Stimulated activated CD4-positive, alpha-beta T cell treated with anti-CD3 and anti-CD28 coated beads, Interleukin-1b, Interleukin-23, amount 100 ng/mL, for 1 hour (primary cell): ENCODE measurements at places on chromosomes 12 and 14.

- DNase-seq: no peak
Observed at GRCh38 chr12:12510141-12510540, 52.5 kb downstream of the DUSP16 start.

GRCh38 chr12:51590347-51591015 is 552 bp upstream of the SCN8A start:
- peak; percentile 68 for DNase-seq

- no peak for DNase-seq
Observed at GRCh38 chr14:22767323-22767589, 768 bp downstream of the OXA1L start.

DNA sequence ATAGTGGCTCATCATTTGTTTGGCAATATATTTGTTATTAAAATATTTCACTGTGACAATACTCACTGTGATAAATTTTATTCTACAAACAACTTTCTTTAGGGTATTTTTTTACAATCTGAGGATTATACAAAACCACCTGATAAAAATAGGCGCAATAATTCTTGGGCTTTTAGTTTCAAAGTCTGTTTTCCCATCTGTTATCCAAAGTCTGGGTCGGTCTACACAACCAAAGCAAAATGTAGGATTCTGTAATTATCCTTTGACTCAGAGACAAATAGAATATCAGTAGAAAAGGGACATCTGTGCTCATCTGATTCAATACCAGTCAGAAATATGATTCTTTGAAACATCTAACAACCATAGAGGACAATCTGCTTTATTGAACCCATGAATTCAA is 271.8 kb upstream of the AMIGO2 start:
- DNase-seq: no peak

- DNase-seq: no peak
Observed at GRCh38 chr12:52900896-52901714, 3.8 kb downstream of the KRT8 start.

DNA sequence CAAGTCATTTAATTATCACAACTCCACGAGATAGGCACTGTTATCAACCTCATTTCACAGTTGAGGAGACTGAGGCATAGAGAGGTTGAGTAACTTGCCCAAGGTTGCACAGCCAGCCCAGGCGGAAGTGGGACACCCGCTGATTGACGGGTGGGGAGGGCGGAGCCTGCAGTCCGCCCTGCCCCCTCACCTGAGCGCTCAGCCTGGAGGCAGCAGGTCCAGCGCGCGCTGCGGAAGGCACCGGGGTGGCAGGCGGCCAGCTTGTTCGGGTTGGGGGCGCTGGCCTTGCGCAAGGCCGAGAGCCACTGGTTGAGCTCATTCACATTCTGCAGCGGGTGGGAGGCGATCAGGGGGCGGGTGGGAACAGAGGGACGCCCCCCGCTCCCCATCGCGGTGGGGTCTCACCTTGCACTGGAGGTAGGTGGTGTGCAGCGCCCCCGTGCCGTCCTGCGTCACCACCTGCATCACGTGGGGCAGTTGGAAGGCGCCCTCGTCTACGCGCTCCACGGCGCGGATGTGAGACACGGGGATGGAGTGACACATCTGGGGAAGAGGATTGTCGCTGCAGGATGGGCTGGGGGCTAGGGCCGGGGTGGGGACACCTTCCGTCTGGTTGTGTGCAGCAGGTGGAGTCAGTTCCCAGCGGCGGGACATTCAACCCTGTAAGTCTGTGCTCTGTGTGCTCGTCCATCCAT is 31.7 kb downstream of the RASAL1 start:
- DNase-seq: no peak

GRCh38 chr12:45075587-45076282 is 24.8 kb upstream of the DBX2 start:
- no peak for DNase-seq

DNA sequence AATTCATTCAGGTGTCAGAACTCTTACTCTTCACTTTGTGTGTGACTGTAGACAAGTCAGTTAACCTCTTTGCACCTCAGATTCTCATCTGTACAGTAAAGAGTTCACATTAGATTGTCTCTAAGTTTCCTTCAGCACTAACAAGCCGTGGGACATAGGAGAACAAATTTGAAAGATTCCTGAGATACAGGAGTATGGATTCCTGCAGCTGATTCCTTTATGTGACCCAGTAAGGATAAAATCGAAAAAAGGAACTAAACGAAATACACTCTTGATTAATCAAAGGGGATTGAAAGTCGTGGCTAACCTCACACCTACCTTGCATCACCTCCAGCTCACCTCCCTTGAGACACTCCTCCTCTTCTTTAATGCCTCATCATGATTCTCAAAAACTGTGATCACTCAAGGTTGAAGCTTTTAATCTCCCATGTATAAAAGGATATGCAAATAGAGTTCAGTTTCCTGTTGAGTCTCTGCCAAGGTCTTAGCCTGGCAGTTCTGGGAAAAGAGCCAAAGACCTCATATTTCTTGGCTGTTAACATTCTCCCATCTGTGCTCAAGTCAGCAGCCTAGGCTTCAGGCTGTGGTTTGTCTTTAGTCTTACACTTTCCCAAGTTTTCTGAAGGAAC is 156.6 kb downstream of the DAD1 start:
- no peak for DNase-seq
